M059J (cell line): ENCODE measurements at places on chromosomes 7 and 10. TPM values are rescaled to one million over a fixed set of nuclear protein-coding genes. Genes with fewer than 3 reads are reported as not detected.

The HDAC9 gene
- 25.3 and 27.6 TPM in 2 replicates for total RNA-seq

The NACAD gene
- 0.54 and 3.2 TPM in 2 replicates for total RNA-seq

The TAF5 gene
- total RNA-seq: 4.9 and 7.6 TPM in 2 replicates

The GATA3 gene
- 2.3 and 3.3 TPM in 2 replicates for total RNA-seq

The GIMAP8 gene
- total RNA-seq: not detected in 2 replicates

The POLR2J3 gene
- 7.9 and 14.8 TPM in 2 replicates for total RNA-seq

The PON1 gene
- not detected in 2 replicates for total RNA-seq

The AKR1D1 gene
- not detected in 2 replicates for total RNA-seq

The MNX1 gene
- total RNA-seq: not detected in 2 replicates

The WNT8B gene
- total RNA-seq: not detected in 2 replicates

The SPDYE11 gene
- not detected in 2 replicates for total RNA-seq

The IDE gene
- 18.3 and 28.3 TPM in 2 replicates for total RNA-seq

The MALRD1 gene
- total RNA-seq: not detected in 2 replicates

The PDLIM1 gene
- 55.3 and 69.1 TPM in 2 replicates for total RNA-seq

The CPA2 gene
- total RNA-seq: 0.17 and 3.0 TPM in 2 replicates

The MAGI2 gene
- 0.57 and 1.2 TPM in 2 replicates for total RNA-seq

The BTBD16 gene
- 0.05 TPM in 1 of 2 replicates, not detected in the other for total RNA-seq

The LRRC4 gene
- total RNA-seq: 0.39 TPM in 1 of 2 replicates, not detected in the other

The ZSCAN21 gene
- 7.4 TPM in 2 replicates for total RNA-seq

The DPYSL4 gene
- total RNA-seq: 4.8 and 6.0 TPM in 2 replicates

The ZNF33B gene
- total RNA-seq: 5.8 and 9.8 TPM in 2 replicates

The MYOZ1 gene
- 1.0 and 2.8 TPM in 2 replicates for total RNA-seq

The CRPPA gene
- 1.0 and 2.5 TPM in 2 replicates for total RNA-seq

The AGFG2 gene
- 10.9 and 24.0 TPM in 2 replicates for total RNA-seq

The TMEM139 gene
- 0.07 TPM in 1 of 2 replicates, not detected in the other for total RNA-seq

The ADARB2 gene
- not detected in 2 replicates for total RNA-seq

The SUV39H2 gene
- total RNA-seq: 20.9 and 23.8 TPM in 2 replicates

The AKR1C8 gene
- total RNA-seq: not detected in 2 replicates

The TNRC18 gene
- total RNA-seq: 10.9 and 21.3 TPM in 2 replicates

The CCDC146 gene
- total RNA-seq: 1.1 and 2.9 TPM in 2 replicates

The HTRA1 gene
- 85.5 and 89.7 TPM in 2 replicates for total RNA-seq

The HTR5A gene
- not detected in 2 replicates for total RNA-seq

The STEAP4 gene
- 0.02 TPM in 1 of 2 replicates, not detected in the other for total RNA-seq

The CPED1 gene
- total RNA-seq: 14.9 and 15.8 TPM in 2 replicates

The HMX2 gene
- total RNA-seq: 0.07 and 0.96 TPM in 2 replicates

The GPR158 gene
- 0.02 TPM in 1 of 2 replicates, not detected in the other for total RNA-seq

The FAM25A gene
- not detected in 2 replicates for total RNA-seq

The C10orf53 gene
- not detected in 2 replicates for total RNA-seq

The FAM237B gene
- total RNA-seq: not detected in 2 replicates

The FGFR2 gene
- total RNA-seq: 2.1 and 6.8 TPM in 2 replicates

The TMEM273 gene
- not detected in 2 replicates for total RNA-seq

The FOXP2 gene
- not detected in 2 replicates for total RNA-seq

The CYP2W1 gene
- not detected in 2 replicates for total RNA-seq

The TLX1 gene
- total RNA-seq: not detected in 2 replicates

The SLC29A4 gene
- total RNA-seq: 3.1 and 6.9 TPM in 2 replicates

The GPRIN2 gene
- total RNA-seq: 0.10 and 1.6 TPM in 2 replicates

The METTL27 gene
- 1.7 and 1.9 TPM in 2 replicates for total RNA-seq

The HTR7 gene
- total RNA-seq: 20.5 and 36.5 TPM in 2 replicates
